Activated CD4-positive, alpha-beta T cell treated with anti-CD3 and anti-CD28 coated beads, Interleukin-2, amount 50 U/mL, for 16 hours (primary cell): ENCODE measurements at places on chromosomes 5 and 9.

GRCh38 chr9:124366476-124367220 is 48.6 kb downstream of the PSMB7 start:
- no peak for DNase-seq

DNA sequence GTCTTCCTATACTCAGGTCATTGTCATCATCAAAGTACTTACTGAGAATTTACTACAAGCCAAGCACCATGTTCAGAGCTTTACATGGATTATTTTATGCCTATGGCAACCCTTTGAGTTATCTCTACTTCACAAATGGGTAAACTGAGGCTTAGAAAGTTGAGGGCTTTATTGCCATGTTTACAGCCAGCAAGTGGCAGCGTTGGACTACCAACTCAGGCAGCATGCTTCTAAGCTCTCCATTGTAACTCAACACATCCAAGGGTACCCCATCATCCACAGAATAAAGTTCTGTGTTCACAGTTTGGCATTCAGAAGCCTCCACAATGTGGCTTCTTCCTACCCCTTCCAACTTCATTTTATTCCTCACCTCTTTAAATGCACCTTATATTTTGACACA is 422.6 kb upstream of the GRIA1 start:
- no peak for DNase-seq

DNA sequence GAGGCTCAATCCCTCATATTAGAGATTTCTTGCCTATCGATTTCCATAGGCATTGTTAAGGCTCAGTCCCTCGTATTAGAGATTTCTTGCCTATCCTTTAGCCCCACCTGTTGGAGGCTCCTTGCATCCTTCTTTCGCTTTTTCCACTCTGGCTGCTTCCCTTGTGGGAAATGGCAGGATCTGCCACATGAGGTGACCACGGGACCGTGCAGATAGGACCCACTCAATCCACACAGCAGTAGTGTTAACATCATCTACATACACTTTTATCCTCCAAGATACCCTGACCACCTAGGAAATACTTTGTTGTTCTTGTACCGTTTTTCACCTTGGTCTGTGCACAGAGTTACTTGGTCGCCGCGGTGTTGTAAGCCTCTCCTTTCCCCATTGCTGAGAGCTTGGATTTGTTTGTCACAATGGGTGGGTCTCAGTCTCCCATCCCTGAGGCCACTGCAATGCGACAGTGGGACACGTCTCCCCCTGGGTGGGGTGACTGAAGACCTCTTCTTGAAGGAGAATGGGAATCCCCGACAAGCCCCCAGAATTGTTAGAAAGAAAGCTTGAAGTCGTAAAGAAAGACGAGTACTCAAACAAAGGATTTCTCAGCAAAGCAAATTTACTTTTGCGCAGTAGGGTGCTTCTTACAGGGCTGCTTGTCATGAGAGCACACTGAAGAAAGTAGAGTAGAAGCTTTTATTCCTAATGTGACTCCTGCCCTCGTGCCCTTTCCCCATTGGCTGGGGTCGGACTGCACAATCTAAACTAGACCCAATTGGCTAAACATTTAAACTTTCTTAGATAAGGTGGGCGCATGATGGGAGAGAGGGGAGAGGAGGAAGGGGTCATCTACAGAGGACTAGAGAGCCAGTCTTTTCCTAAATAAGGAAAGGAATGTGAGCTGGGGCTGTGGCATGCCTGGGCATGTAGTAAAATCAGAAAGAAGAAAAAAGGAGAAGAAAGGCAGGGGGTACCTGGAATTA is 19.8 kb downstream of the IFT74 start:
- no peak for DNase-seq

DNA sequence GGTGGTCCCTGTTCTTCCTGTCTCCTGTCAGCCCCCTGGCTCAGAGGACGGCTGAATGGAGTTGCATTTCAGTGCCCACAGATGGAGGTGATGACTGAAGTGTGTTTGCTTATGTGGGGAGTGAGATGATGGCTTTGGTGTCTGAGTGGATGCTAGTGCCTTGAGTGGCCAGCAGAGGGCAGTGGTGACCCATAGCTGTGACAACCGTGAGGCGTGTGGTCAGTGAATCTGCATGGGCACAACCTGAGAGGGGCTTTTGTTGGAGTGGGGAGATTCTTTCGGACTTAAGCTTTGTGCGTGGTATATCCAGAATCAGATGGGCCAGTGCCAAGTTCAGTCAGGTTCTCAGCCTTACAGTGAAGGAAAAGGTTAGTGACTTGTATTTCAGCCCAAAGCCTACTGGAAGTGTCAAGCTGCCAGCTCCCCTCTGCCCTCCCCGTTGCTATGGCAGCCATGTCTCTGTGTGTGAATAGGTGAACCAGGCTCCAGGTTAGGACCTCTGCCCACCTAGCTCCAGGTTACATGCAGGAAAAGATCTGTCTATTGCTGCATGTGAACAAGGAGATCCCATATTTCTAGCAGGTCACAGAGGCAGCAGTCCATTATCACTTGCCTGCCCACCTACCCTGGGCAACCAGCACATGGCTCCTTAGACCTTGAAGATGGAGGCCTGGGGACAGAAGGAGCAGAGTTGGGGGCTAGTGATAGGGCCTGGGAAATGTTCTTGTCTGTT is 14.7 kb upstream of the CXXC5 start:
- peak; percentile 72 for DNase-seq

DNA sequence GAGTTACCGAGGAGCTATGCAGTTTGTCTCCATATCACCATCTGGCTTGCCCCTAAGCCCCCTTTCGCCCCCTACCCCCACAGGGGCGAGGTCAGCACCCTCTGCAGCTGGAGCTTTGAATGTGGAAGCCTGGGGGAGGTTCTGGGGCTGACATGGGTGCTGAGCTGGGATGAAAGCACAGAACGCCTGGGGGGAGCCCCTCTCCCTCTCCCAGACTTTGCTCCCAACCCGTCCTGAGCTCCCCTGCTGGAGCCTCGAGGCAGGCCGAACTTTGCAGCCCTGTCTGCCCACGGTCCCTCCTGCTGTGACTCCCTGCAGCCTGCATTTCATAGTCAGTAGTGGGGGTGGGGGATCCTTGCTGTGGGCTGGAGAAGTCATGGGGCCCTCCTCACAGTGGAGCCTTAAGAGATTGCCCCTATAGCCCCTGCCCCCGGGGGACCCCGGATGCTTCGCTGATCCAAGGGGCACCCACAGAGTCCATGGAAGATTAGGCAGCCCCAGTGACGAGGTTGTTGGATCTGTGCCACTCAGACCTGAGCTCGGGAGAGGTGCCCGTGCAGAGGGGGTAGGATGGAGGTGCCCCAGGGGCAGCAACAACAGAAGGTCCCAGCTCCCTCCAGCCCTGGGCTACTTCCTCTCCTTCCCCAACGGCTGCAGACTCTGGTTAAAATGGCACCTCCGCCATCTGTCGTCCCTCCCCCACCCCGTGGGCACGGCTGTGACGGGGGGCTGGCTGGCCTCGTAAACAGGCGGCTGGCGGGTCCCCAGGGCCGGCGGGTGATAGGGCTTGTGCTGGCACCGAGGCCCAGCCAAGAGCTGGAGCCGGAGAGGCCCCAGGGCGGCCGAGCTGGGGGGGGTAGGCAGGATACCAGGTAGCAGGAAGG is 162.0 kb downstream of the C9orf50 start:
- no peak for DNase-seq

- DNase-seq = no peak
These were observed 280.4 kb upstream of the PTGER4 start for GRCh38 chr5:40399349-40399748.

DNA sequence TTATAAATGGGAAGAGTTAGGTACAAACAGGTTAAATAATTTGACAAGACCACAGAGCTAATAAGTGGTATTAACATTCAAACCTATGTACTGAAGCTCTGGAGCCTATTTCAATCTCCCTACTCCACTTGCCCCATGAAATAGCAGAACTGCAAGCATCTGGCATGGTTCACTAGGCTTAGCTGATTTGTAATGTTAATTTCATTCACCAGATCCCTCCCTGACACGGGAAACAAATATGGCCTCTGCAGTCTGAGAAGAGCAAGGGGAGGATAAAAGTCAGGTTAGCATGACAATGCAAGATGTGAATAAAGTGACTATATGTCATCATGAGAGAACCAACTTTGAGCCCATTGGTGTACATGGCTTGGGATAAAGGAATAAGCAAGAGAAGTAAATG is 428.8 kb downstream of the BRINP1 start:
- no peak for DNase-seq

DNA sequence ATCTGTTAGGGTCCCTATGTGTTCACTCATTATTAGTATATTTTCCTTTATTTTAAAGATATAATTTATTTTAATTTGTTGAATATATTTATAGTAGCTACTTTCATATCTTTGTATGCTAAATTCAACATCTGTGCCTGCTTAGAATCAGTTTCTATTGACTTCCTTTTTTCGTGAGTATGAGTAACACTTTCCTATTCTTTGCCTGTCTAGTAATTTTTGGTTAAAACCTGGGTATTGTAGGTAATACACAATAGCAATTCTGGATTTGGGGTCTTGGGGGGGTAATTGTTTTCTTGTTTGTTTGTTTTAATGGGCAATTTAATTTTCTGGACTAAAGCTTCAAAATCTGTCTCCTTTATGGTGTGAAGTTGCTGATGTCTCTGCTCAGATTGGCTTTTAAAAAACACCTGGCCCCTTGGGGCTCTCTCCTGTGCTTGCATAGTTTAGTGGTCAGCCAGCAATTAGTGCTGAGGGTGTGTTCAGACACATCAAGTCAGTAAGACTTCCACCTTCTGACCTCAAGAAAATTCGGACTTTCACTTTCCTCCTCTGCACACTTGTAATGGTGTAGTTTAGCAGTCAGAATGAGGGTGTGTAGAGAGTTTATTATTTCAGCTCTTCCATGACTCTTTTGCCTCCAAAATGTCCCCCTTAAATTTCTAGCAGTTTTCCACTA is 124.4 kb upstream of the MAP1B start:
- no peak for DNase-seq

GRCh38 chr5:176596689-176597416 is 13.1 kb downstream of the GPRIN1 start:
- DNase-seq = peak; percentile 62

DNA sequence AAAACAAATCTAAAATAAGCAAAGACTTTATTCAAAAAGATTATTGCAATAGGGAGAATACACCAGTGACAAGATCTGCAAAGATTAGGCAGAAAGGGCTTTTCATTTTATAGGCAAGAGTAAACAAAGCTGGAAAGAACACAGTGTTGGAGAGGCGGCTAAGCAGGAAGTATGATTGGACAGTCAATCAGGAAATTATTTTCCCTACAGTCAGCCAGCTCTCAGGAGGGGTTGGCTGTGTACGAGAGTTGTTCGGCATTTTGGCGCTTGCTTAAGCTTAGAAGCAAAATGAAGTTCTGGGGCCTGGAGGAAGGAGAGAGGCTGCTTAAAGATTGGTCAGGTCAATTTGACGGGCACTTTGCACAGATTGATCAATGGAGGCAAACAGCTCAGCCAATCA is 1030.5 kb downstream of the TLE4 start:
- DNase-seq = no peak

GRCh38 chr5:157372472-157372822 is 87.6 kb upstream of the NIPAL4 start:
- DNase-seq = no peak

DNA sequence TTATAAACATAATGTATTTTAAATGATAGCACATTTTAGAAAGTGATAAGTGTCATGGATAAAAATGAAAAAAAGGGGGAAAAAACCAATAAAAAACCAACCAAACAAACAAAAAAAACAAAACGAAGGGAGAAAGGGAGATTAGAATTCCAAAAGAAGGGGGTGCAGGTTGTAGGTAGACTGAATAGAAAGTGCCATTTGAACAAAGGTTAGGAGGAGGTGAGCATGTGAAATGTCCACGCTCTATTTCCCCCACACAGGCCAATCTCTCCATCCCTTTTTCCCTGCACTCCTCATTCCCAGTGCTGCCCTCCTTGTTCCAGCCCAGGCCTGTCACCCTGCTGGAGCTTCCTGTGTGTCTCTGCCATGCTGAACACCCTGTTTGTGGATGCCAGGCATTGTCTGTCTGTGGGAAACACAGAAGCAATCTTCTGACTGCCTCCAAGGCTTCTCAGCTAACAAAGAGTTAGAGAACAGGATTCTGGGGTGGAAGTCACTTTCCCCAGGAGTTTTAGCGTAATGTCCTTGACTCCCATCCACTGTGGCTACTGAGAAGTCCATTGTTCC is 138.8 kb downstream of the ADAMTS16 start:
- DNase-seq = no peak

GRCh38 chr5:110916381-110917049 is 155.0 kb upstream of the TSLP start:
- DNase-seq = no peak

DNA sequence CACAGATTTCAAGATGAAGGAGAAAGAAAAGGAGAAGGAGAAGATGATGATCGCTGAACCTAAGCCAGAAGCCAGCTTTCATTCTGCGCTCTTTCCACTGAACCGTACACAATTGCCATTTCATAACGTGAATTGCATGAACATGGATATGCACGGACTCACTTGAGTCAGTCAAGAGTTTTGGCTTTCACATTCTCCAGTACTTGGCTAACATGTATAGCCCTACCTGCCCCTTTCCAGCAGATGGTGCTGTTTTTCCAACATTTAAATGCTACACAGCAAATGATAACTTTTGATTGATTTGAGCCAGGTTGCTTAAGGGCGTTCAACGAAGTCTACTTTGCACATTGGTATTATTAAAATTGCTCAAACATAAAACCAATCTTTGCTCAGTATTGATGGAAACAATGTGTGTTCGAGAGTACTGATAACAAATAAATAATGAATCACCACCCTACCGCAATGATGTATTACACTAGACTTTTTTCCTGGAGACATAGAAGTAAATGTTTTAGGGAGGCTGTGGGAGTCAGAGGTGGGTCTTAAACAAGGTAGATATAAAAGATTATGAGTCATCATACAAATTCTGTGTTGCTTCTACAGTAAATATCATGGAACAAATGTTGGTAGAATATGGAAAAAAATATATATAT is 196.4 kb downstream of the TRPM3 start:
- DNase-seq = peak; percentile 40

DNA sequence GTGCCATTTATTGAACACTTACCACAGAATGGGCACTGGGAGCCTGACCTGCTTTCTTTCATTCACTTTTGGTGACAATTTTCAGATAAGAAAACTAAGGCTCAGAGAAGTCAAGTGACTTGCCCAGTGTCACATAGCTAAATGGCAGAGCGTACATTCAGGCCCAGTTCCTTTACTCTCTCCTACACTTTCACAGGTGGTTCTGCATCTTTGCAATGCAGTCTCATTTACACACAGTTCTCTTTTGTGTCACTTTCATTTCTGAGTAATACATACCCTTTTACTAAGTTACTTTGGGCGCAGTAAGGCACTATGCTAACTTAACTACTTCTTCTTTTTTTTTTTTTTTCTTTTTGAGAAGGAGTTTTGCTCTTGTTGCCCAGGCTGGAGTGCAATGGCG is 8.3 kb downstream of the NFIL3 start:
- peak; percentile 85 for DNase-seq

- DNase-seq = no peak
These were observed 32.9 kb downstream of the SLIT3 start for GRCh38 chr5:169268019-169268418.

DNA sequence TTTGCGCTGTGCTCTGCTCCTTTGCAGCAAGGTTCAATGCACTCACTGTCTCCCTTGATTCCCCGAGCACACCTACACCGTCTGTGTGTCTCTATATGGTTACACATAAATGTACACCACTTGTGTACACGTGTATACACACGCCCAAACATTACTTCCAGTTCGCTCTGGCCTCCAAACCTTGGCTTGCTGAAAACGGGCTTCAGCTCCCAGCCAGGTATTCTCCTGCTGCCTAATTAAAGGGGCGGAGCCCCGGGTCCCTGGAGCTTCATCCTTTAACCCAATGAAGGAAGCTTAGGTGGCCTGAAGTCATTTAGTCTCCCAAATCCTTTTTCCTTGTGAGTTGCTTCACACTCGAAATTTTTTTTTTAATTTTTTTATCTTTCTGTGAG is 4.6 kb downstream of the ISL1 start:
- no peak for DNase-seq
